ENCODE measurements at places on chromosomes 6 and 20.
A peak's percentile ranks its signal among the peaks of the same experiment; 100 is the strongest.

GRCh38 chr20:47860049-47860830, 75.0 kb upstream of the SULF2 start:
- DNase-seq, result no peak

DNA sequence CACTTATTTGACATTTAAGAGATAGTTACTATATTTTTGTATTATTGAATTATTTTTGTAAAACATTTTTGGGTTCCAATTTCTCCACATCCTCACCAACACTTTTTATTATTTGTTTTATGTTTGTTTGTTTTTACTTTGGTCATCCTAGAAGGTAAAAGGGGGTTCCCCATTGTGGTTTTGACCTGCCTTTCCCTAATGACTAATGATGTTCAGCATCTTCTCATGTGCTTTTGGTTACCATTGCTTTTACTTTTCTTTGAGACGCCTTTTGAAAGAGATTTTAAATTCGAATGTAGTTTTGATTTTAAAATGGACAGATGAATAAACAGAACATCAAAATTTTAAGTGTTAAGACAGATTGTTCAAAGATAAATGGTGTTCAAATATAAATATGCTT, 46.9 kb downstream of the AK9 start:
- no peak for DNase-seq

DNA sequence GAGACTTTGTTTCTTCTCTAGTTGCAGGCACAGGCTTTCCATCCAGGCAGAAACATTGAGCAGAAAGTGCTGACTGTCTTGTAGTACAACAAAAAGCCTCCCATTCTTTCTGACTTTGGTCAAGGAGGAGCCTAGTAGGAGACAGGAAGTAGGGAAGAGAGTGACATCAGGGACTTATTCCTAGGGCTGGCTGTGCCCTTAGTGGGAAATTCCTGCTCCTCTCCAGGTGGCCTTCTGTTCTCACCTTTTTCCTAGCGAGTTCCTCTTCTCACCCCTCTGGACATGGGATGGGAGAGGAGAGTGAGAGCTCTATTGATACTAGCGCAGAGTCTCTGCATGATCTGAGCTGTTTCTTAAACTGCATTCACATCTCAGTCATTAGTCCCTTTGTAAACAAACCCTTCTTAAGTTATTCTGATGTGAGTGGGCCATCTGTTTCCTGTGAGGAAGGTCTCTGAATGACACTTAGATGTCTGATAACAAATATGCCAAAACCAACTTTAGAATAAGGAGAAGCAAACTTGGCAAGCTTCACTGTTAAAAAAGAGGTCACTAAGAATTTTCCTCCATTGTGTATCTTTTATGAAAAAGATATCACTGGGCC, 455.0 kb downstream of the GJA1 start:
- DNase-seq, result no peak

DNA sequence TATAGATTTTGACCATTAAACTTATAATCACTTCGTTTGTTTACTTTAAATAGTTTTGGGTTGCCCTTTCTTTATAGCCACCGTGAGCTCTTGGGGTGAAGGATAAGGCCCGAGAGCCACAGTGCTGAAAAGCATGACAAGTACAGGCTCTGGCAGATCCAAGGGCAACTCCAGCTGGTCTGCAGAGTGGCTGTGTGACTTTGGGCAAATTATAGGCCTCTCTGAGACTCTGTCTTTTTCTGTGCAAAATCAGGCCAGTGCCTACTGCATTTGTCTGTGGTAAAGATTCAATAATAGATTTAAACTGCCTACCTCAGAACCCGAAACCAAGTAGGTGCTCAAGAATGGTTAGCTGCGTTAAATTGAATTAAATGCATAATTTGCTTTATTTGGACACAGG, 511.3 kb downstream of the QKI start:
- DNase-seq, result no peak

GRCh38 chr6:14540810-14541540, 423.4 kb downstream of the CD83 start:
- no peak for DNase-seq

GRCh38 chr6:27066381-27066780, 181.1 kb upstream of the PRSS16 start:
- no peak for DNase-seq

- DNase-seq, result no peak
These were observed 18.9 kb downstream of the PTPRT start for GRCh38 chr20:43170771-43171170.

- no peak for DNase-seq
These were observed 42.2 kb upstream of the UST start for GRCh38 chr6:148704400-148705246.

GRCh38 chr6:150697515-150697914, 97.8 kb downstream of the PLEKHG1 start:
- DNase-seq, result no peak

- DNase-seq, result no peak
These were observed 665 bp downstream of the RRAGD start for GRCh38 chr6:89411145-89412070.

DNA sequence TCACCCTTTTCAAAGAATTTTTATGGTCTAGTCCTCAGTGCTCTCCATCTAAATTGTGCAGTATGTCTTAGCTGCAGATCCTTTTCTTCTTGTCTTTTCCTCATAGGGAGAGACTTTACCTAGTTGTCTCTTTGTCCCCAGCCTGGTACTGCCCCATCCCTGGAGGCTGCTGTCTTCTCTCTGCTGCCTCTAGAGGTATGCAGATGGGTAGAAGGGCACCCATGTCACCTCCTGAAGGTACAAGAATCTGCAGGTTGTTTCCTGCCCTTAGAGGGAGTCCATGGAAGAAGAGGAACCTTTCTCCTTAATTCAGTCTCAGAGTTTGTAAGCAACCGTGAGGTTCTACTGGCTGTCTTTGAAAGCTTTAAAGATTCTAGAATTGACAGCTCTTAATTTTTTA, 39.1 kb downstream of the MCM8 start:
- DNase-seq, result no peak

DNA sequence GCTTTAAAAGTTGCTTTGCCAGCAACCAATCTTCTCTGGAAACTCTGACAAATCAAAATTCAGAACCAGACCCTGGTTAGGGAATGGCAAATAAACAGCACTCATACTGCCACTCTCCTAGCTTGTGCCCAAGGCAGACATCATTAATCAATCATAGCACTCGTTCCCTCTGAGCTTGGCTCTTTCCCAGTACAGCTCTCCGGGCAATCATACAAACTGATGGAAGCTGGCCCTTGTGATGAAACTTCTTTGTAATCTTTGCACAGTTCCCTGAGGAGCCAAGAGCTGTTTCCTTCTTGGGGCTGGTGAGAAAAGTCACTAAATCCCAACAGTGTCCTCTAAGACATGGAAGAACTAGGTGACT, 34.7 kb downstream of the KIAA1755 start:
- DNase-seq, result no peak

- DNase-seq, result no peak
These were observed 17.3 kb upstream of the KIAA1586 start for GRCh38 chr6:57029213-57029612.

DNA sequence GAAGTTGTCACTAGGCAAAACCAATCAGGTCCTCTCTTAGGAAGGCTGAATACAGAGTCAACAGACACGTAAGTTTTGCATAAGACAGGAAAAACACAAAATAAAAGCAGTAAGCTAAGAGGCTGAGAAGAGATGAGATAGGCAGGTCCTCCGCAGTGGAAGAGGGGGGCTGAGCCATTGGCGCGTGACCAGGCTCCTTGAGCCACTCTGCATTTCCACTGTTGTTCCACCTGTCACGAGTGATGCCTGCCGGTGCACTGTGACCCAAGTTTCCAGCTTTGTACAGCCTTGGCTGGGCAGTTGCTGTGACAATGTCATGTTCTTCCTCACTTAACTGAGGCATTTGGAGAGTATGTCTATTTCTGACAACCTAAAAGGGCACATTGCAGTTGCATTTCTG, 58.6 kb downstream of the NUDT3 start:
- DNase-seq, result no peak

- peak; percentile 11 for DNase-seq
These were observed 95.0 kb downstream of the AK9 start for GRCh38 chr6:109595998-109596397.

DNA sequence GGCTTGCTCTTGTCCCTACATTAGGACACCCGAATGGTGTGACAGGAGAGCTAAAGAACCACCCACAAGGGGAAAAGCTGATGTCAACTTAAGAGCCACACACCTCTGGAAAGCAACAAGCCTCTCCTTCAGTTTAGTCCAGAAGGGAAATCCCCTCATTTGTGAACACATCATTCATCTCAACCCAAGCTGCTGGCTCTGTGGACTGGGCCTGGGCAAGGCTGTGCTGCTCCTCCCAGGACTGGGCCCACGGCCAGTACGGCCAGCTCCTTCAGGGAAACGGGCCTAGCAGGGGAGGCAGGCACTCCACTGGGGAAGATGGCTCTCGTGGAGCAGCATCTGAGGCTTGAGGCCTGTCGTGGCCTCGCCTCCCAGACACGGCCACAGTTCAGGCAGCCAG, 12.8 kb upstream of the SLC4A11 start:
- DNase-seq, result no peak

DNA sequence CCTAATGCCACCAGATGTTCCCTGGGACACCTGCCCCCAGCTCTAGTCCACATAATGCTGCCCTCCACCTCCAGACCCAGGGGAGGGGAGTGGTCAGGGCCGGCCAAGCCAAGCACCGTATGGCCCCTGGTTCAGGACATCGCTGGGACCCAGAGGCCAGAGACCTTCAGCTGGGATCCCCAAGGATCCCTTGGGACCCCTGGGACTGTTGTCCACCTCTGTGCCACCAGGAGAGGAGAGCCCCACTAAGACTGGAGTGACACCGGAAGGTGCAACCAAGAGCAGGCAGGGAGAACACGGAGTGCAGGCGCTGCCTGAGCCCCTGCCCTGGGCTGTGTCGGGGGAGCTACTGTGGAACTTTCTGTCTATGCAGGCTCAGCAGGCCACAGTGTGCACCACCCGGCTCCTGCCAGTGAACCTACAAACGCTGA, 43.6 kb downstream of the CTCFL start:
- no peak for DNase-seq

DNA sequence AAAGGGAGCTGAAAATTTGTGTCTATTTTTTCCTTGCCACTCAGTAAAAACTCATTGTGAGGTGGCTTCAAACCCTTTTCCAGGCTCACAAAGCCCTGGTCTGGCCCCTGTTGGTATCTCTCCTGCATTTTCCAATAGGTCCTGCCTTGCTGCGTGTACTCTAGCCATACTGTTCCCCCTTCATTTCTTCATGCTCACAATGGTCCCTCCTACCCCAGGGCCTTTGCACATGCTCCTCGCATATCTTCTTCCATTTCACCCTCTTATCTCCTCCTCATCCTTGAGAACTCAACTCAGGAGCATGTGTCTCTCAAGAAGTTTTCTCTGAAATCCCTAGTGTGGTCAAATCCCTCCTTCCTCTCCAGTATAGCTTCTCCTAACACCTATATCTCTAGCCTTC, 186.6 kb downstream of the MBOAT1 start:
- DNase-seq, result no peak

DNA sequence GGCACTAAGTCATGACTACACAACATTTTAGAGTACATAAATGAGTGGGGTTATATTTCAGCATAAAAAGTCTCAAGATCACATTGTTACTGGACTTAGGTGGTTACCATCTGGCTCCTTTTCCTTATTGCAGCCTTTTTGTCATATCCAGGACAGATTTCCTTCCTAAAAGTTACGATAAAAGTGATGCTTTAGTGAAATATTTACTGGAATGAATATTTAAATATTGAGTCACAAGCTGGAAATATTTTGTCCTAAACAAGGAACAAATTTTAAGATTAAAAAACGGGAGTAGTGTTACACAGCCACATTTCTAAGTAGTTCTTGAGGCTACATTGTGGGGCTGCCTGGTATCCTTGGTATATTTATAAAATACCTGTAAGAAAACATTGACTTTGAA, 52.2 kb downstream of the CDC40 start:
- DNase-seq, result peak; percentile 53

- DNase-seq, result peak; percentile 41
These were observed 122.3 kb downstream of the QRSL1 start for GRCh38 chr6:106751501-106752252.

DNA sequence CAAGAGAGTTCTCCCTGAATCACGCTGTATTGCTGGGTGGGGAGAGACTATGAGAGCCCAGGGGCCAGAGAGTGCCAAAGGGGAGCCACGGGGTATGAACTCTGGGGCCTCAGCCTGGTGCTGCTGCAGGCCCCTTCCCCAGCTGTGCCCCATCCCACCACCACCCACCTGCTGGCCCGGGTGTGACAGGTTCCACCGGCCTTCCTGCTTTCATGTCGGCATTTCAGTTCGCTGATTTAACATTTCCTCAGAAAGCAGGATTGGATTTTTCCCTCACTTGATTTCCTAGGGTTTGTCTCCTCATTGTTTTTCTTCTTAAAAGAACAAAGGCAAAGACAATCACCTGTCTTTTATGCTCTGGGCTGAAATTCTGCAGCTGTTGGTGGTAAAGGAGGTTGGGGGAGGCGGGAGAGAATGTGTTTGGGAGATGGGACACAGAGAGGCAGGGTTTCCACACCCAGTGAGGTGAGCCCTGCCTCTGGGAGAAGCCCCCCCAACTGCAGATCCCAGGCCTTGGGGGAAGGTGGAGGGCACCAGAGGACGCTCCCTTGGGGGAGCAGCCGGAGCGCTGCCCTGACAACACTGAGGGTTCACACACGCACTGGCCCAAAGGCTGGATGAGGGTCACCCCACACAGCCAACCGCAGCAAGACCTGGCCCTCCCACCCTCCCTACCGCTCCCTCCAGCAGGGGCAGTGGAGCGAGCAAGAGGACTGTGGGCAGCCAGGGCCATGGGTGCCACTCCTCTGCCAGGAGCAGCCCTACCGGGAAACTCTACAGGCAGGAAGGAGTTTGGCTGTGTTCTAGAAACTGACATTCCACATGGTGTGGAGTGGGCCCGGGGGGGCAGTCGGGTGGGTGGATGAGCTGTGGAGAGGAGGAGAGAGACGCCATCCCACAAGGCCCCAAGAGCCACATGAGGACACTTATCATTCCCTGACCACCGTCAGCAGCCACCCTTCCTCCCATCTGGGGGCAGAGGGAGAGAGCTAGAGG, 10.5 kb upstream of the MLN start:
- DNase-seq, result no peak

- peak; percentile 97 for DNase-seq
These were observed 40.6 kb downstream of the TOX2 start for GRCh38 chr20:43955062-43955749.
